ENCODE measurements at places on chromosomes 3 and 15.

GRCh38 chr15:84033793-84034553 lies 201.6 kb upstream of the GOLGA6L4 start:
- DNase-seq: no peak

GRCh38 chr3:144073698-144074097 lies 102.1 kb downstream of the DIPK2A start:
- no peak for DNase-seq

- no peak for DNase-seq
These were observed 1.0 kb downstream of the PIGZ start for GRCh38 chr3:196967412-196968232.

GRCh38 chr3:177350121-177350520 lies 152.8 kb upstream of the TBL1XR1 start:
- DNase-seq: no peak

- DNase-seq: peak; percentile 1
These were observed 8.2 kb downstream of the HYAL2 start for GRCh38 chr3:50314342-50314741.

- no peak for DNase-seq
These were observed 156.6 kb downstream of the RPLP1 start for GRCh38 chr15:69609176-69609575.

DNA sequence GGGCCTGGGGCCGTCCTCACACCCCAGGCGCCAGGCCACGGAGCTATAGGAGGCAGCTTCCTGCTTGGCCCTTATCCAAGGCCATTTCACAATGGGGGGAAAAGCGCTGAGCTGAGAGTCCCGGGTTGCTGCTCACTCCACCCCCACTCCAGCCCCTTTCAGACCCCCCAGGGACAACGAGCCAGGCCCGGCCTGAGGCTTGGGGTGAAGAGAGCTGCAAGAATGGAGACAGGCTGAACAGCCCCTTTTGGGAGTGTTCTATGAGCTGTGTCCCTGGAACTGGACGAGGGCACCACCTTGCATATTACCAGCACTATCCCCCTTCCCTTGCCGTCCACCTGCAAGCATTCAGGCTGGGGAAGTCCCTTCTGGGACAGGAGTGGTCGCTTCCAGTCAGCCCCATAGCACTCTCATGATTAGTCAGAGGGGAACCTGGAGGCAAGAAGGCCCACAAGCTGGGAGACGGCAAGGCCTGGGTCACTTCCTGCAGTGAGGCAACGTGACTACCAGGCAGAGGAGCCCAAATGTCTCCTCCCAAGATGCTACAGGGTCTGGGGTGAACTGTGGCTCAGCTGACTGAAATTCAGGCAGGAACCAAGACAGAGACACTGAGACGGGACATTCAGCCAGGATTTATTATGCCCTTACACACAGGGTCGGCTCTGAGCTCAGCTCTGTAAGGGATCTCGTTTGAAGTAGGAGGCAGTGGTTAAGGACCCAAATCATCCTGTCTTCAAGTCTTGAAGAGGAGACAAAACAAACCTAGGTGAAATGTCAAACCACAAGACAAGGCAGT lies 8.6 kb upstream of the SRP14 start:
- peak; percentile 52 for DNase-seq

DNA sequence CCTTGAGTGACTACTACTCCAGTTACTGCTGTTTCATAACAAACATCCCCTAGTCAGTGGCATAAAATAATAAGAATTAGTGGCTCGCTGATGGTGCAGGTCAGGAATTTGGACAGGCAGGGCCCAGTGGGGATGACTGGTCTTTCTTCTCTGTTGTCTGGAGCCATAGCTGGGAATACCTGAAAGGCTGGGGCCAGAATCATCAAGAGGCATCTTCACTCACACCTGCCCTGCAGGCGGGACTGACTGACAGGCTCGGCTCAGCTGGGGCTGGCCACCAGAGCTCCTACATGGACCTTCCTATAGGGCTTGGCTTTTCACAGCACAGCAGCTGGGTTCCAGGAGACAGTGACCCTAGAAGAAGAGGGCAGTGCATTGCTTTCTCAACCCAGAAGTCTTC lies 148.8 kb upstream of the ATP10A start:
- no peak for DNase-seq

Measured in CD8-positive, alpha-beta T cell (primary cell).